SK-N-MC (cell line): ENCODE measurements at places on chromosomes 1 and 21.

DNA sequence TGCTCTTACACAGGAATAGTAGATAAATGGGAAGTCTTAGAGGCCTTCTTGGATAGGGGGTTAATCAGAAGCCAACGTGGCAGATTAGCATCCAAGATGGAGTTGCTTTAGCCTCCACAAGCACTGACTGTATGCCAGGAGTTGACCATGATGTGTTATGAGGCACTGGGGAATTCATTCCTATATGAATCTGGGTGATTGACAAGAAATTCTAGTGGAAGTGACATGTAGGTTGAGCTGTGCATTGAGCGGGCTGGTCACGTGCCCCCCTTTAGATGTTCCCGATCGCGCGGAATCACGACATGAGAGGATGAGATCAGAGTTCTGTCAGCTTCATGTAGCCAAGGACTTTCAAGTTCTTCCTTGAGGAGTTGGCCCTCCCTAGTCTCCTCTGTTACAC lies 31.7 kb downstream of the GALNT2 start:
- no peak for DNase-seq

GRCh38 chr1:43214501-43215444 lies 42.6 kb downstream of the CFAP57 start:
- no peak for DNase-seq

- no peak for DNase-seq
Measured at GRCh38 chr1:21610027-21610426, 59.1 kb downstream of the RAP1GAP start.

DNA sequence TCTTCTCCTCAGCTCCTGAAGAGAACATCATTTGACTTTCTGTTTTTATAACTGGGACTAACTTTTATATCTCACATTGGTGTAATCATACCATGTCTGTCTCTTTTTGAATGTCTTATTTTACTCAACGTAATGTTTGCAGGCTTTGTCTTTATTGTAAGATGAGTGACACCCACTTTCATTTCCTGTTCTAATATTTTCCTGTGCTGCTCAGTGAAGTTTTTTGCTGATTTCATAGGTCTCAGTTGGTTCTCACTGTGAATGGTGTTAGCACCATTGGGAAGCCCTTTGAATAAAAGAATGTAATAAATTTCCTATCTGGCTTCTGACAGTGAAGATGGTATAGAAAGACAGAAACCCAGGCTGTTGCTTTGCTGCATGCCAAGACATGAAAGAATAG lies 84.0 kb downstream of the RAVER2 start:
- DNase-seq: no peak

DNA sequence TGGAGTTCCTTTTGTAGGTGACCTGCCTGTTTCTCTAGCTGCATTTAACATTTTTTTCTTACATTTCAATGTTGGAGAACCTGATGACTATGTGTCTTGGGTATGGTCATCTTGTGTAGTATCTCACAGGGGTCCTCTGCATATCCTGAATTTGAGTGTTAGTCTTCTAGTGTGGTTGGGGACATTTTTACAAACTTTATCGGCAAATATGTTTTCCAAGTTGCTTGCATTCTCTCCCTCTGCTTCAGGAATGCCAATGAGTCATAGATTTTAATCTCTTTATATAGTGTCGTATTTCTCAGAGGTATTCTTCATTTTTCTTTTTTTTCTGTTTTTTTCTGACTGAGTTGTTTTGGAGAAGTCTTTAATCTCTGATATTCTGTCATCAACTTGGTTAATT lies 684.0 kb downstream of the NCAM2 start:
- DNase-seq: no peak

GRCh38 chr1:206706298-206706791 lies 21.6 kb downstream of the MAPKAPK2 start:
- no peak for DNase-seq

GRCh38 chr1:155834296-155834926 lies 22.6 kb downstream of the GON4L start:
- no peak for DNase-seq

- DNase-seq: no peak
Measured at GRCh38 chr1:116481934-116482333, 88.9 kb downstream of the CD58 start.

DNA sequence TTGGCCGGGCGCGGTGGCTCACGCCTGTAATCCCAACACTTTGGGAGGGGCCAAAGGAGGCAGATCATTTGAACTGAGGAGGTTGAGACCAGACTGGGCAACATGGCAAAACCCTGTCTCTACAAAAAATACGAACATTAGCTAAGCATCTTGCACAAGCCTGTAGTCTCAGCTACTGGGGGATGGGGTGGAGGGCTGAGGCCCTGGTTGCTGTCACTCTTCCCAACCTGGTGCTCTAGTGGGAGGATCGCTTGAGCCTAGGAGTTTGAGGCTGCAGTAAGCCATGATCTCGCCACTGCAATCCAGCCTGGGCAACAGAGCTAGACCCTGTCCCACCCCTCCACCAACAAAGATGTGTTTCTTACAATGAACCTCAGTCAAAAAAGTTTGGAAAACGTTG lies 2.8 kb downstream of the PHGDH start:
- DNase-seq: no peak

GRCh38 chr1:174451408-174451807 lies 3.6 kb downstream of the GPR52 start:
- DNase-seq: no peak

GRCh38 chr21:34143685-34144182 lies 70.4 kb downstream of the MRPS6 start:
- DNase-seq: no peak

DNA sequence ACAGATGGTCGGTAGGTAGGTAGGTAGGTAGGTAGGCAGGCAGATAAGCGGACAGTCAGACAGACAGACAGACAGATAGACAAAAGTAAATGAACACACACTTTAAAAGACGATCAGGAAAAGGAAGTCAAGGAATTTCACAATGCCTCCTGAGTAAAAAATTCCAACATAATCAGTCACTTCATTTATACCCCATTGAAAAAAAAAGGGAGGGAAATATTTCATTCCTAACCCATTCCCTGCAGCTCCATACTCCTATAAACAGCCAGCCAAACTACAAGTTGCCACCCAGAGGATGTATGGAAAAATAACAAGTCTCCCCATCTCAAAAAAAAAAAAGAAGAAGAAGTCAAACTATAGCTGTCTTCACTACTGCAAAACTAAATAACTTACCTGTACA lies 43.4 kb downstream of the ZZZ3 start:
- DNase-seq: no peak

- no peak for DNase-seq
Measured at GRCh38 chr1:185860859-185861258, 126.7 kb downstream of the HMCN1 start.

- no peak for DNase-seq
Measured at GRCh38 chr21:26522704-26523103, 50.4 kb downstream of the CYYR1 start.

- no peak for DNase-seq
Measured at GRCh38 chr1:17912491-17912890, 157.4 kb downstream of the ACTL8 start.

DNA sequence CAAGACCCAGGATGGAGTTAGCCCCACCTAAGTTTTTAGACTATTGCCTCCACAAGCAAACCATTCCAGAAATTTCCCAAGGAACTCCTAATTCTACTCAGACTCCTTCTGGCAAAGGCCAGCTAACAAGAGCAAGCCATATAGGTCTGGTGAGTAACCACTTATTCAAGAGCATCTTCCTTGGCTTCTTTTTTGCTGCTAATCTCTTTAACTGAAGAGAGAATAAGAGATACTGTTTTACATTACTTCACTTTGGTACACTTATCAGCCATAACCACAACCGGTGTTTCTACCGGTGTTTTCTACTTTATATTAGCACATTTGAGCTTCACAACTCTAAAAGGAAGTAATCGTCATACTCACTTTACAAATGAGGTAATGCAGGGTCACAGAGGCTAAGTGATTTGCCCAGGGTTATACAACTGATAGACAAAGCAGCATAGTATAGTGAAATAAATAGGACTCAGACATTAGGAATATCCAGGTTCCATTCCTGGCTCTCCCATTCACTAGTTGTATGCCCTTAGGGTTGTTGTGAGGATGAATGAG lies 1.7 kb upstream of the EPS15 start:
- DNase-seq: no peak

- peak; percentile 58 for DNase-seq
Measured at GRCh38 chr21:44927587-44928461, 7.1 kb upstream of the ITGB2 start.

DNA sequence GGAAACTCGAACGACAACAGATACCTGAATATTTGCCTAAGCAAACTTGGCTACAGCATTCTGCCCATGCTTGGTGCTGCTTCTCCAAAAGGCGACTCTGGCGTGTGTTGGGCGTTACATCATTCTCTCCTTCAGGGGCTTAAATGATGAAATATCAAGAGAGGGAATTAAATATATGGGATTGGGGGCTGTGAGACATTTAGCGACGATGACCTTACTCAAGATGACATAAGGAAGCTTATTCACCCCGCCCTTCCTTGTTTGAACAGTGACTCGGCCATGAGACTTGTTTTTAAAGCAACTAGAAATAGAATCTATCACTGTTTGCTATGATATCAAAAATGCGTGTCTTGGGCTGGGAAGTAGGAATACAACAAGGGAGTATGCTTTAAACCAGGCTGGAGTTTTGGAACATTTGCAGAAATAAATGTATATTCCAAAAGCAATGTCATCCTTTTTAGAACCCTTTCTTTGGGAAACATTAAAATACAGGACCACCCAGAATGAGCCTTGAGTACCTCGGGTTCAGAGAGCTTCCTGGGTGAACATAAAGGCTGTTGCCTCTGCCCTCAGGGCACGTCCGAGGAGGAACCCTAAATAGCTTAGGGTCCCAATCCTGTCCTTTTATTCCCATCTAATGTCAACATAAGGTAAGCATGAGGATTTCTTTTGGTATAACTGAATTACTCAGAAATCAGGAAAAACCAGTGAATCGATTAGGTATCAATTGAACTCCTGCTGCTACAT lies 123.3 kb upstream of the SLC45A1 start:
- no peak for DNase-seq

DNA sequence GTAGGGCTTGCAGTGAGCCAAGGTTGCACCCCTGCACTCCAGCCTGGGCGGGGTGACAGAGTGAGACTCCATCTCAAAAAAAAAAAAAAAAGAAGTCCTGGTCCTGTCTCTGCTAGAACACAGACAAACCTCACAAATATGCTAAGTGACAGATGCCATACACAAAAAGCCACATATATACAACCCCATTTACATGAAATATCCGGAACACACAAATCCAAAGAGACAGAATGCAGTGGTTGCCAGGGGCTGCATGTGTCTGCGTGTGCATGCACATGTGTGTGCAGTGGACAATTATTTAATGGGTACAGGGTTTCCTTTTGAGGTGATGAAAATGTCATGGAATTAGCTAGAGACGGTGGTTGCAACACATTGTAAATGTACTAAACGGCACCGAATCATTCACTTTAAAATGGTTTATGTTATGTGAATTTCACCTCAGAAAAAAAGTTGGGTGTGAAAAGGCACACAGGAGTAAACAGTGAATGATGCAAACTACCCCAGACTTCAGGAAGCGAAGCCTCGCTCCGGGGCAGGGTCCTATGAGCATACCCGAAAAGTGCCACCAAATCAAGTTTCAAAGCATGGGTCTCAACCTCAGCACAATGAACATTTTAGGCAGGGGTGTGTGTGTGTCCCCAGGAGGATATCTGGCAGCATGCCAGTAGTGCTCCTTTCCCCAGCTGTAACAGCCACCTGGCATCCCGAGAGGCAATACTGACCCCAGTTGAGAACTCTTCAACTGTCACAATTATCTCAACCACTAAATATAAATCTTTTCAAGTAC lies 48.3 kb downstream of the GNB1 start:
- DNase-seq: no peak

- DNase-seq: no peak
Measured at GRCh38 chr21:37984416-37984815, 68.2 kb upstream of the KCNJ6 start.

GRCh38 chr1:175360016-175360415 lies 167.4 kb upstream of the KIAA0040 start:
- no peak for DNase-seq

- DNase-seq: no peak
Measured at GRCh38 chr1:17949511-17949910, 158.1 kb upstream of the IGSF21 start.

- no peak for DNase-seq
Measured at GRCh38 chr1:93675271-93675670, 6.4 kb downstream of the BCAR3 start.

GRCh38 chr1:206770531-206771337 lies at the start of gene IL19:
Gene IL19 (plus strand): TSS chr1:206770773. CDS start chr1:206836663, 65,890 bp downstream.
- no peak for DNase-seq

- DNase-seq: no peak
Measured at GRCh38 chr1:210746024-210746731, 387.8 kb downstream of the KCNH1 start.

GRCh38 chr1:229410692-229411433 lies 23.0 kb downstream of the ACTA1 start:
- no peak for DNase-seq

GRCh38 chr1:180170546-180171151 lies 16.0 kb downstream of the QSOX1 start:
- DNase-seq: no peak

- no peak for DNase-seq
Measured at GRCh38 chr1:153220606-153221303, 3.4 kb downstream of the PRR9 start.

GRCh38 chr21:18249672-18250071 lies 5.0 kb downstream of the CHODL start:
- DNase-seq: no peak

- no peak for DNase-seq
Measured at GRCh38 chr1:167268347-167268787, 47.7 kb downstream of the POU2F1 start.

DNA sequence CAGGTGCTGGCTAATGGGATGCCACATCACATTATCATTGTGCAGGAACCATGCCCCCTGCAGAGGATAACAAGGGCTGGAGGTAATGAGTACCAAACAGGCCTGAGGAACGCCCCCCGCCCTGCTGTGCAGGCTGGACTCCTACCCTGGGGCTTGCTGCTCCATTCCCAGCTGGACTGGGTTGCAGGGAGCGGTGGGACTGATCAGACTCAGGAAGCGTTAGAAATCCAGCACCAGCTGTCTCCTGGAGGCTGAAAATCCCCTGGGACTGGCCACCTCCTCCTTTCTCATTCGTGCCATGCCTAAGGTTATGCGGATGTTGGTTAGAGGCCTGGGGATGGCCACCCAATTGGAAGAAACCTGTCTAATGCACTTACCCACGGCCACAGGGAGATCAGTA lies 36.9 kb upstream of the POU3F1 start:
- DNase-seq: no peak

GRCh38 chr1:66112744-66113400 lies 320.2 kb downstream of the PDE4B start:
- DNase-seq: no peak
